ENCODE measurements at places on chromosomes 2 and 18.
A peak's percentile ranks its signal among the peaks of the same experiment; 100 is the strongest.

- no peak for DNase-seq
These were observed 6.4 kb upstream of the GEMIN6 start for GRCh38 chr2:38771632-38772031.

DNA sequence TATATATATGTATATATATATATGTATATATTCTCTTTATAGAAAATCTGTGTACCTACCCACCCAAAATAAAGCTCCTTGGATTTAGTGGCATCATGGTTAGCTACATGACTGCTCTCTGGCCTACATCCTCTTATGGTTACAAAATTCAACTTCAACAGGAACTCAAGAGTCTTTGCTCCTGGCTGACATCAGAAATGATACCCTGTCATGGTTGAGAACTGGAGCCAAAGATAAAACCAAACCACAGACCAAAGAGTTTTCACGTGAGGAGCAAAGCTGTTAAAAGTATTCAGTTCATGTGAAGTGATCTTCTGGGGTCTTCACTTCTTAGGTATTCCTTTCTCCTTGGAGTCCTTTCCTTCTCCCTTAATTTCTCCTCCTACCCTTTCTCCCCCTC lies 476.3 kb downstream of the SOX11 start:
- DNase-seq = no peak

- DNase-seq = no peak
These were observed 4.0 kb upstream of the SLC66A2 start for GRCh38 chr18:79955302-79956075.

DNA sequence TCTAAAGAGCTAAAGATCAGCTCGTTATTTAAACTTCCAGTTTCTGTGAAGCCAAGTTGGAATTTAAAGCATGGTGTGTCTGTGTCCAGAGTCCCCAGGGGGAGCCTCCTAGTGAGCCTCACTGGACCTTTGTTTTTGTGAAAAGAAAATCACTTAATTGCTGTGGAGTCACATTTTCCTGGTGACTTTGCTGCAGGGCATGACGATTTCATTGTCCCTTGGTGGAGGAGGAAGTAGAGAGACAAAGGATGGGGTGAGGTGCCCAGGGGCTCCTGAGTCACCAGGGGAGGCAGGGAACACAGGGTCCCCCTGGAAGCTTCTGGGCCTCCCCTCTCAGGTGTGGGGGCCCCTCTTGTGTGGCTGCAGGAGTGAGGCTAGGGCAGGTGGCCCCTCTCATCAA lies 19.7 kb downstream of the ATP6V1C2 start:
- DNase-seq = no peak

DNA sequence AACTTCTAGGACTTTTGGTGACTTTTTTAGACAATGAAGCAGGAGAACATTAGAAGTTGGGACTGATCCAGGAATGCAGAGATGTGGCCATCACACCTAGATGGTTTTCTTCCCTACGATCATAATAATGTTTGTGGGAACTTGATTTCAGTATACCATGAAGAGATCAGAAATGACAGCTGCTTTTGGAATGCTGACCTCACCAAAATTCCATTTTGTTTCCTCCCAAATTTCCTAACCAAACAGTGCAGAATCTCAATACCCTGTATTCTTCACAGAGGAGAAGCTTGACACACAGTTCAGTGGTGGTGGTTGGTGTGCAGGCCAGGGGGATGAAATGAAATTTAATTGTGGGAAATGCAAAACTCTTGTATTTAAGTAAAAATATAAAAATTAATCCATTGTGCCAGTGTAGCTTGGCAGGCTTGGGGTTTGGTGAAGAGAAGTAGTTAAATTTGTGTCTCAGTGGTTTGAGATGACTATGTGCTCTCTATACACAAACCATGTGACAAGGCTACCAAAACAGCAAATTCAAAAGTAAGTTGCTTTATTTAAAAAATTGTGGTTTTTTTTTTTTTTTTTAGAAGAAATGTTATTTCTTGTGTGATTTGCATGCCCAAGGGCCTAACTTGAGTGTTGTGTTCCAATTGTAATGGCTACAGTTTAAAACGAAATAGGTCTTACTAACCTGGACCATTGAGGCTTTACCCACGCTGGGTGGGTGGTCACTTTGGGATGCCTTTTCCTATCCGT lies 252.4 kb downstream of the LPIN1 start:
- no peak for DNase-seq

- no peak for DNase-seq
These were observed 1.1 kb downstream of the AFTPH start for GRCh38 chr2:64525317-64525613.

GRCh38 chr2:72112981-72113846 lies 34.4 kb downstream of the CYP26B1 start:
- DNase-seq = no peak

DNA sequence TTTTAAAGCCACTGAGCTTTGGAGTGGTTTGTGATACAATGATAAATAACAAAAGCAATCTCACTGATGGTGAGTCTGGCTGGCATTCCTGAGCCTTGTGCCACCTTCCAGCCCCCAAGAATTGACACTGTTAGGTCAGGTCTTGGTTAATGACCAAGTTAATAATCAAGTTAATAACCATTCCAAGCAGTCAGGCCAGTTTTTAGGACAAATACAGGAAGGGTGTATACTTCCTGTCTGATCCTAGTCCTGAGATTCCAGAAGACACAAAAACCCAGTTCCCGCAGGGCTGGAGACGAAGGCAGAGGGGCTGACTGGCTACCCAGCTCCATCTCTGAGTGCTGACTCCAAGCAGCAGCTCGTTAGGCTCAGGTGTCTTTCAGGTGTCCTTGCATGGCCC lies 74.6 kb upstream of the LAPTM4A start:
- no peak for DNase-seq

- no peak for DNase-seq
These were observed 309.5 kb upstream of the LYPD1 start for GRCh38 chr2:132979339-132980093.

GRCh38 chr2:11292464-11293255 lies 51.8 kb downstream of the ROCK2 start:
- no peak for DNase-seq

GRCh38 chr2:173119069-173119807 lies 43.6 kb downstream of the MAP3K20 start:
- DNase-seq = peak; percentile 94

DNA sequence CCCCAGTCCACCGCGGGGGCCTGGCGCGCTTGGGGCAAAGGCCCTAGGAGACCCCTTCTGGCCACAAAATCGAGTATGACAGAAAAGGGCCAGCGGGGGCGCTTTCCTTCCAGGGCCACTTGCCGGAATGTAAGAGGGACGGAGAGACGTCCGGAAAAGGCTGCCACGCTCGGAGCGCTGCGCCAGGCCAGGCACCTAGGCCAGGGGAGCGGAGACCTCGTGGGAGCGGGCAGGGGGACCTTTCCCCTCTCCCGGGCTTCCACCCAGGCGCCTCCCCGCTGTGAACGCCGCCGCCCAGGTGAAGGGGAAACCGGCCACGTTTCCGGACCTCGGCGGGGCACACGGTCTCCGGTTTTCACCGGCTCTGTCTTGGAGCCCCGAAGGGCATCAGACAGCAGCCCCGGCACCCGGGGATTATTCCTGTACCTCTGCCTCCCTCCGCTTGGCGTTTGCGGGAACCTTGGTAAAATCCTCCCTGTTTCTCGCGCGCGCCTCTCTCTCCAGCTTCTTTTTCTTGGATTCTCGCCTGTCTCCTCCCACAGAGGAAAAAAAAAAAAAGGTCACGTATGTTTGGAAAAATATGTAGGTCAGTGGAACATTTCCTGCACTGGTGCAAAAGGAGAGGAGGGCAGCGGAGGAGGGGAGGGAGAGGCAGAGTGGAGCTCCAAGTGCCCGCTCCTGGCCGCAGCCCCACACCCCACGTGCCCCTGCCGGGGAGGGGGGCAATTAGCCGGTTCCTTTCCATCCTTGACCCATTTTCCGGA lies 1.2 kb upstream of the NPAS2 start:
- no peak for DNase-seq

DNA sequence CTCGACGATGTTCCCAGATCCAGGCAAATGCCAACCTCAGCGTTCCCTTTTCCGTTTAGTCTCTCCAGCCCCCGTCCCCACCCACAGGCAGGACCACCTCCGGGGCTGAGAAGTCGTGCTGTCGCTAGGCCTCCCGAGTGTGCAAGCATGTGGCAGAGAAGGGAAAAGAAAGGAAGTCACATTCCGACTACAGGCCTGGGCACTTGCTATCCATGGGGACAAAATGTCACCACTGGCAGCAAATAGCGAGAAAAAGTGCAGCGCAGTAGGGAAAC lies 420 bp downstream of the PIGN start:
- DNase-seq = peak; percentile 18

DNA sequence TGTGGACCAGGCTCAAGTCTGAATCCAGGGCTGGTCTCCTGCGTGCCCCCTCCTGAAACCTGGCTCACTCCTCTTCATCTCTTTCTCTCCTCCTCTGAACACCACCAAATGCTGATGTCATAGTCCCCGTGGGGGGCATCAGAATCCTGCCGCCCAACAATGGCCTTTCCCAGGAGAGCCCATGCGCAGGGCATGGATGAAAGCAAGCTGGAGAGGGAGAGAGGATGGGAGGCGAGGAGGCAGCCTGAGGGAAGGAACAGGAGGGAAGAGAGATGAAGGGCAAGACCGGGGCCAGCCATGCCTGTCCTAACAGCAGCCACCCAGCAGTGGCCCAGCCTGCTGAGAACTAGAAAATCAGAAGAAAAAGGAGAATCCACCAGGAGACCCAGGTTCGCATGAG lies 22.3 kb upstream of the LPIN1 start:
- DNase-seq = no peak

GRCh38 chr2:128486640-128487375 lies 168.1 kb upstream of the HS6ST1 start:
- DNase-seq = no peak

GRCh38 chr2:30230497-30231211 lies 680 bp upstream of the LBH start:
- DNase-seq = no peak
